ENCODE measurements at places on chromosomes 13 and 19.
A peak's percentile ranks its signal among the peaks of the same experiment; 100 is the strongest.

DNA sequence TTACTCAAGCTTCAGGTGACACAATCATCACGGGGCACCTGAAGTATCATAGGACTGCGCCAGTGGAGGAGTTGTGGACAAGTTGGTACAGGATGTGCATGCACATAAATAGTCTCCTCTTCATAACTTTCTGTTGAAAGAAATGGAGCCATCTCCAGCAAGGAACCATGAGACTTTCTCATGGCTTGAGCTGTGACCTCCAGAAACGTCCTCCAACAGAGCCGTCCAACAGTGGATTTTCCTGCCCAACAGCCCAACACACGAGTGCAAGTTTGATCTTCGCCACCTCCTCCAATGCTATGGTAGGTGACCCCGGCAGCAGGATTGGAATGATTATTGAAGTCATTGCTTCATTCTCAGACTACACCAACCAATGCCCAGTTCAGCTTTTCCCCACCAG is 105.1 kb upstream of the ZNF507 start:
- no peak for DNase-seq

- DNase-seq: no peak
Observed at GRCh38 chr19:17902701-17903100, 30.1 kb upstream of the CCDC124 start.

- DNase-seq: no peak
Observed at GRCh38 chr13:45474584-45475454, 10.1 kb downstream of the COG3 start.

- no peak for DNase-seq
Observed at GRCh38 chr13:98961503-98962105, 16.3 kb downstream of the DOCK9 start.

- no peak for DNase-seq
Observed at GRCh38 chr13:111905609-111905945, 161.4 kb upstream of the SOX1 start.

DNA sequence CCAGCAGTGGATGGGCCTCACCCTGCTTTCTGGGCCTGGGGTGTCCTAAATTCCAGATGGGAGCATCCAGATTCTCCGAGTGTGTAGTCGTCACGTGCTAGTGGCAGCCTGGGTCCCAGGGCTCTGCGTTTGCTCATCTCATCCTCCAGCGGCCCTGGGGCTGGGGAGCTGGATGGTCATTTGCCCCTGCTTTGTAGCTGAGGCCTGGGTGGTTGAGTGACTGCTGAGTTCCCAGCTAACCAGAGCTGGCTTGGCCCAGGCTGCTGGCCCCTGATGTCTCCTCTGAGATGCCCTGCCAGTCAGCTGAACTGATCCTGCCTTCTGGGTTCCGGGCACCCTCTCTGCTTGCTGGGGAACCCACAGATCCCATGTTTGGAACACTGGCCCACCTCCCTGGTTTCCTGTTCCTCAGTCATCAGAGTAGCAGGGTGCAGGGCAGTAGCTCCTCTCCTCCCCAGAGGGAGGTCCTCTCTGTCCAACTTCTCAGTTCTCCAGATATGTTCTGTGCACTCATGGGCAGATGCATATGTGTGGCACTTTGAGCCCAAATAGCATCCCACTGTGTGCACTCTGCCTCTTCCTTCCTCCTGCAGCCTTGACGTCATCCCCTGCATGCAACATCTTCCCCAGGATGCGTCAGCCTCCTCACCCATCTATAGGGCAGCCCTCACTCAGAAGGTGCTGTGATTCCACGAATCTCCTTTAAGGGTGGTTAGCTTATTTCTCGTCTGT is 22.4 kb upstream of the CRTC1 start:
- no peak for DNase-seq

DNA sequence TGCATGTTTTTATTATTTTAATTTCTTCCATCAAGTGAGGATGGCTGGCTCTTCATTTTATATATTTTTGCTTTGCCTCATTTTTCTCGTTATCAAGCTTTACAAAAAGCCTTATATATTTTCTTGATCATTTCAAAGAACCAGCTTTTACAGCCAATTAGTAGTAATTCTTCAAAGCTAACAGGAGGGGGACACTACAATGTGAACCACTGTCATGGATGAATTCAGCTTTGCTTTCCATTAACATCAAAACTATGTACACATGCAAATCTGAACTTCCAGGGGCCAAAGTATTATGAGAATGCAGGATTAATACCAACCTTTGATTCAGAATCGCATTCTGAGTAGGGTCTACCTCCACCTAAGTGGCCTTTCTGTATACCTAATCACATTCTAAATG is 11.1 kb downstream of the UQCRFS1 start:
- no peak for DNase-seq

DNA sequence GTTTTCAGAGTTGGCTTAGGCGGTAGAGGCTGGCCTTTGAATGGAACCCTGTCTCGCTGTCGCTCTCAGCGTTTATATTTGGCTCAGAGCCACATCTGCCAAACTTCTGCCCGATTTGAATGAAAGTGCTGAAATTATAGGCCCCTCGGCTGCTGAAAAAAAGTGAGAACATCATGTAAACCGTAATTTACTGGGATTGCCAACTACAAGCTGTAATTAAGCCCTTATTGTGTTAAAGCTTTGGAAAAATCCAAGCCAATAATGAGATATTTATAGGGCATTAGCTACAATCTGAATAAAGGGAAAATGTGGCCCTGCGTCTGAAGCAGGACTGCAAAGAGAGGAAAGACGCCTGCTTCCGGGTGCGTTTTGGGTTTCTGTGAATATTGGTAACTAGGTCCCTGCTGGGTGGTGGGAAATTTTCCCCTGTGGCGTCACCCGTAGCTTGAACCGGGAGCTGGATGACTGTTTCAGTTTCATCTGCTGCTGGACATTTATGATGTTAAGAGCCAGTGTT is 9.9 kb downstream of the DNM2 start:
- DNase-seq: no peak

DNA sequence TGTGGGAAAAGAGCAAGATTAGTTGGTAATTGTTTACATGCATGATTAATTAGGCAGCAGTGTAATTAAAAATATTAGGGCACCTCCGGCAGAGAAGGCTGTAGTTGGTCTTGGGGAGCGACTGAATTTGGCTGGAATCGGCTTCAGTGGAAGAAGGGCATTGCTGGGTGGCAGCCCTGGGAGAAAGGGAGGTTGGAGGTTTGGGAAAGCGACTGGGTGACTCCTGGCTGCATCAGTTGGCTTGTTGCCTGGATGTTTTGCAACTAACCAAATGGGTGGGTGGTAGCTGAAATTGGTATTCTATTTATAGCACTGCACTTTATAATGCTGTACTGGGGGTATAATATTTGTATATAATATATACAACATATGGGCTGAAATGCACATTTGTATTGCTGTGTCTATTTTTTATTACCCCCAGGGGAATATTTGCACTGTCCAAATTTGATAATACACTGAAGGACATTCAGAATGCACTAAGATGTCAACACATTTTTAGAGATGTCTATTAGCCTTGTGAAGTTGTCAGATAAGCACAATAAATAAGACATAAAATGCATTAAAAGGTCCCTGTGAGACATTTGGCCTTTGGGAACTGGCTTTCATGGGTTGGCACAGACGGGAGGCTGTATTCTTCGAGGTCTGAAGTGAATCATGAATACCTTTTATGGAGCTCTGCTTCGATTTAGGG is 1.7 kb downstream of the B3GLCT start:
- DNase-seq: no peak

DNA sequence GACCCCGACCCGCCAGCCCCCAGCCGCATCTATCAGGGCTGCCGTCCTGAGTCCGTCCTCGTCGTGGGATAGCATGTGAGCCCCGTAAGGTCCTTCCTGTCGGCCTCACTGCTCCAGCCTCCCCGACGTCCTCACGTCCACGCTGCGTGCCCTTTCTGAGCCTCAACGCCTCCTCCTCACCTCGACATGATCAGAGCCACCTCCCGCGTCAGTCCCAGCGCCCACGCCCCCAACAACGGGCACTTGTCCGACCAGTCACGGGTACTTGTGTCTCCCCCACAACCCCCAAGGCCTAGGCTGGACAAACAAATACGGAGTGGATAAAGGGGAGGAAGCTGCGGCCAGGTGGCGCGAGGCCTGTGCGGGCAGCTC is 665 bp downstream of the ZNF497 start:
- DNase-seq: no peak

DNA sequence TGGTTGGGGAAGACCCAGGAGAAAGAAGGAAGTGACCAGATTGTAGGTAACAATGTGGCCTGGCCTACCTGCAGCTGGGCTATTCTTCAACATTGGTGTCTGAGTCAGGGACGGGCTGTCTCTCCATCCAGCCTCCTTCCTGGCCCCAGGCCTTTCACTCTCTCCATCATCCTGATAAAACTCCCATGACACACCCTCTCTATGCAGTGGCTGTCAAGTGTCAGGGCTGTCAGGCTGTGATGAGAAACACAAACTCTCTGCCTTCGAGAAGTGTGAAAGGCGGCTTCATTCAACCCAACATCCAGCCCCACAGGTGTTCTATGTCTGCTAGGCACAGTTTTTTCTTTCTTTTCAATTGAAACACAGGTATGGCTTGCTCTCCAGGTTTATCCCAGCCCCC is 153.3 kb upstream of the VSTM2B start:
- no peak for DNase-seq

DNA sequence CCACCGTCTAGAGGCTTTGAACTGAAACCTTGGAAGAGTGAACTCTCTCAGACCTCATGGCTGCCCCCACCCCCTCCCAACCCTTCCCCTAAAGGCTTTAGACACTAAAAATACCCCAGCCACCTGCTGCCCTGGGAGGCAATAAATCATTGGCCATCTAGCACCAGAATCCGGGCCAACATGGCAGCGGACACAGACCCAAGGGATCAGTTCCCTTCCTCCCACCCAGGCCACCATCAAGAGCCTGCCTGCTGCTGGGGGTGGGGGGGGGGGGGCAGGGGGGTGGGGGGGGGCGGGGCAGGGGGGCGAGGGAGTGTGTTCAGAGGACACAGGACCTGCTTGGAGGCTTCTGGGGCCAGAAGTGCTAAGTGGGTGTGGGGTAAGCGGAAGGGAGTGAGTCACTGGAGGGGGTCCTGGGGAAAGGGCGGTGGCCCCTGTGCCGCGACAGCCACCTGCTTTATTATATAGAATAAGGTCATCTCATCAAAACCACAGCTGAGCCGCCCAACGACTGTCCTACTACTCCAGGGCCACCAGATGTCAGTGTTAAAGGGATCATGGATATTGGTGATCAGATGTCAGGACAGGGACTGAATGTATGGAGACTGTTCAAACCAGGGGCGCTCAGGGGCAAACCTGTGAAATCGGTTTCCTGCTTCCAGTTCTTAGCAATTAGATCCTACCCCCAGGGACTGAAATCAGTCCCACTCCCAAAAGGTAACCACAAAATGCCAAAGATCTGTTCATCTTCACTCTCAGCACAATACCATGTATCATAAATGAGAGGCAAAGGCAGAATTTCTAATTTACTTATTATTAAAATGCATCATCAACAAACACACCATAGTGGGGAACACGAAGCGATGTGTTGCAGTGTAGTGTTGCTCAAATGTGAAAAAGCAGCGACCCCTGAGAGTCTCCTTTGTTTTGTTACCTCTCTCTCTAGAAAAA is 24.3 kb downstream of the ARL11 start:
- DNase-seq: no peak

GRCh38 chr13:88736026-88736425 is 1064.9 kb downstream of the SLITRK5 start:
- no peak for DNase-seq

DNA sequence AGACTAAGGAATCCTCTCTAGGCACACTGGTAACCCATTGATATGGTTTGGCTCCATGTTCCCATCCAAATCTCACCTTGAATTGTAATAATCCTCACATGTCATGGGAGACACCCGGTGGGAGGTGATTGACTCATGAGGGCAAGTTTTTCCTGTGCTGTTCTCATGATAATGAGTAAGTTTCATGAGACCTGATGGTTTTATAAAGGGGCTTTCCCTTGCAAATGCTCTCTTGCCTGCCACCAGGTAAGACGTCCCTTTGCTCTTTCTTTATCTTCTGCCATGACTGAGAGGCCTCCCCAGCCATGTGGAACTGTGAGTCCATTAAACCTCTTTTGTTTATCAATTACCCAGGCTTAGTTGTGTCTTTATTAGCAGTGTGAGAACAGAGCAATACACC is 81.4 kb upstream of the GPC6 start:
- DNase-seq: no peak

DNA sequence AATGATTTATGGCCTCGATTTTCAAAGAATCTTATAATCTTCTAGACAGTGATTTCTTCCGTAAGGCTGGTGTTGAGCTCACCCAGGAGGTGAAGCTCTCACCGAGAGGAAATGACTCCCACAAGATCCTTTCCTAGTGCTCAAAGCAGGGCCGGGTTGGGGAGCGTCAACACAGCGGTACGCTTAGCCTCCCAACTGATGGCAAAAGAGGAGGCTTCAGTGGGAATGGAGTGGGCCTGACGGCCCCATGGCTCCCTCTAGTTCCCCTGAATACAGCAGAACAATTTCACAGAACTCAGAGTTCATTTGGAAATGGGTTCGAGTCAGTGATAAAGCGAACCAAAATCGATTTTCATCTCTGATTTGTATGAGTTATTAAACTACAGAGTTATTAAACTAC is 449.5 kb downstream of the KLF12 start:
- no peak for DNase-seq

DNA sequence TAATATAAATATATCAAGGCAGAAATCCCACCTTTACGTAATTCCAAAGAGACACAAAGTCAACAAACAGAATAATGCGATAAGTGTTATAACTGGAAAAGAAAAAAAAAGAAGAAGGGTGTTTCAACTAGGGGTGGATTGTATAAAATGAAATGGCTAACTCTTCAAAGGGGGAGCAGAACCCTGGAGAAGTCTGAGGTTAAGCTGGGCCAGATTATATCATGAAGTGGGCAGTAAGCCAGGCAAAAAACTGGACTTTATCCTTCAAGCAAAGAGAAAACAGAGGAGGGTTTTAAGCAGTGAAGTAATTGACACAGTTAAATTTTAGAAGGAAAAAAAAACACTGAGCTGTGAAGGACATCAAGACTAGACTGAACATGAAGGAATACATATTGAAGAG is 41.9 kb downstream of the TBC1D4 start:
- DNase-seq: no peak

GRCh38 chr13:43200307-43200706 is 176.9 kb downstream of the DNAJC15 start:
- no peak for DNase-seq

GRCh38 chr19:51367255-51367564 is 1.0 kb upstream of the ETFB start:
- DNase-seq: no peak

- DNase-seq: peak; percentile 23
Observed at GRCh38 chr19:11324079-11324661, 15.3 kb downstream of the RAB3D start.

DNA sequence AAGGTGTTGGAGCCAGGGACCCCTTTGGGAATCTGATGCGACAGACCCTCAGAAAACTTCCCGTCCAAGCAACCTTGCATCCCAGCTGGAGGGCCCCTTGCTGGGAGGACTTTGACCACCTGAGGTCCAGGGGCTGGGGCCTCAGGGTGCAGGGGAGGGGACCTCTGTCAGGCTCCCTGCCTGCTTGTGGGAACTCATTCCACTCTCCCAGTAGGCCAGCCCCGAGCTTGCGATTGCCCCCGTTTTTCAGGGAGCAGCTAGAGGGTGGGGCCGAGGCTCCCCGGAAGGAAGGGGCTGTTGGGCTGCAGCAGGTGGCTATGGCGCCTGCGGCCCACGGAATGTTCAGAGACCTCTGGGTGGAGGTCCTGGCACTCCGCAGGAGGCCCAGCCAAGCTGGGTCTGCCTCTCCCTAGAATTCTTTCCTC is 2.8 kb downstream of the GNA11 start:
- DNase-seq: no peak

Measured in CD4-positive, alpha-beta T cell treated with Interleukin-6 at 100 ng/mL for 8 hours (primary cell).